A673 (cell line): ENCODE measurements at places on chromosomes 1 and 21.

GRCh38 chr21:31316488-31317169 lies 27.4 kb downstream of the TIAM1 start:
- DNase-seq, result no peak

- DNase-seq, result no peak
These were observed 3.0 kb downstream of the ZNF436 start for GRCh38 chr1:23366598-23366997.

DNA sequence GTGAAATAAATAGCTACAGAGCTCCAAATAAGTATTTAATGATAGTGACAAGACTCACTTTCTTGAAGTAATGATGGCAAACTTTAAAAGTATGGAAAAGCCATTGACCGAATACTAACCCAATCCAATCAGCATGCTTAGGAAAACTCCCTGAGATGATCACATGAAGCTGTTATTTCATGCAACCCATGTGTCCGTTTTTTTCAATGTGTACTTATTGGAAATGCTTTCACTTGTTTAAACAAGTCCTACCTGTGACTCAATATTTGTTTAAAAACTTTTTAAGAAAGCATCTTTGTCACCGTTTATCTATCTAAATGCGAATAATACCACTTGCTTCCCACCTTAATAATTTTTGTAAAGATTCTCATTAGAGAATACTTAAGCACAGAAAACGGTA lies 185.8 kb downstream of the NRIP1 start:
- no peak for DNase-seq

DNA sequence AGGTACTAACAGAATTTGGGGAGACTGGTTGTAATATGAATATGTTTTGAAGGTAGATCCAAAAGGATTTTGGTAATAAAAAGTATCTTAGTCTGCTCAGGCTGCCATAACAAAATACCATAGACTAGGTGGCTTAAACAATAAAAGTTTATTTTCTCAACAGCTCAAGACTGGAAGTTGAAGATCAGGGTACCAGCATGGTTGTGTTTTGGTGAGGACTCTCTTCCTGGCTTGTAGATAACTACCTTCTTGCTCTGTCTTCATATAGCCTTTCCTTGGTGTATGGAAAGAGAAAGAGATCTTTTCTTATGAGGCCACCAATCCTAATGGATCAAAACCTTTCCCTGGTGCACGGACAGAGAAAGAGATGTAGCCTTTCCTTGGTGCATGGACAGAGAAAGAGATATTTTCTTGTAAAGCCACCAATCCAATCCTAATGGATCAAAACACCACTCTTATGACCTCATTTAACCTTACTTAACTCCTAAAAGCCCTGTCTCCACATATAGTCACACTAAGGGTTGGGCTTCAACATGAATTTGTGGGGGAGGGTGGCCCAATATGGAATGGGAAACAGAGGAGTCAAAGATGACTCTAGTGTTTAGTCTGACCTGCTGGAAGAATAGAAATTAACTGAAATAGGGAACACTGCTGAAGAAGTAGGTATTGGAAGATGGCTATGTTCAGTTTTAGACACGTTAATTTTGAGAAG lies 5.4 kb upstream of the TSNAX start:
- no peak for DNase-seq

GRCh38 chr1:113917400-113918082 lies 11.6 kb upstream of the HIPK1 start:
- DNase-seq, result no peak

DNA sequence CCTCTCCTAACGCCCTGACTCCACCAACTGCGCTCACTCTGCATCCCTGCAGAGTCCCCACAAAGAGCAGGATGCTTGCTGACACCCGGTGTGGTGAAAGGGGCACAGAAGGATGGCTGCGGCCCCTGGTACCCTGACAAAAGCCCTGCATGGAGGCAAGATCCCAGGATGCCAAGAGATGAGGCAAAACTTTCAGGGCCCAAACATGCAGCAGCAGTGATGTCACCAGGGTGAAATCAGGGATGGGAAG lies 36.6 kb downstream of the SLC9A1 start:
- DNase-seq, result no peak

DNA sequence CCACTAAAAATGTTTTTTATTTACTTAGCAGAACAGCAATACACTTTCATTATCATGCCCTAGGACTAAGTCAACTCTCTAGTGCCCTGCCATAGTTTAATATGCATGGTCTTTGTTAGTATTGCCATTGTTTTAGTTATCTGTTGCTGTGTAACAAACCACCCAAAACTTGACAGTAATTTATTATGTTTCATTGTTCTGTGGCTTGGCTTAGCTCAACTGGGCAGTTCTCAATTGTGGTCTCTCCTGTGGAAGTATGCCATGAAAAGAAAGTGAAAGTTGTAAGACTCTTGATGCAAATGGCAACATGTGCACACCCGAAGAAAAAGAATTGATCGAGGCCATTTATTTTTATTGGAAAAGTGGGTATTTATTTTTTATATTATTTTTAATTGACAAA lies 206.3 kb upstream of the KCTD3 start:
- DNase-seq, result no peak

DNA sequence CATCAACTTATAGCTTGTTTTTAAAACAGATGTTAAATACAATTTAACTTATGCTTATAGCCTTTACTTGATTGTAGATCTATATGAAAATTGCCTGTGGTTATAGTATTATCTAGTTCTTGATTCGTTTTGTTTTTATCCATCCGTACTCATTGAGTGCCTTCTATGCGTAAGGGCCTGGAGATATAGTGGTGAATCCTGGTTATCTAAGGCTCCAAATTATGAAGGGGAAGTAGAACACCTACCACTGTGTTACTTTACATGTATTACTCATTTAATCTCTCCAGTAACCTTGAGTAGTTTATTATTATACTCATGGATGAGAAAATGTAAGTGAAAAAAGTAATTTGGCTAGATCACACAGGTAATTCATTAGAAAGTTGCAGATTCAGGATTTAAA lies 121.8 kb downstream of the OSBPL9 start:
- no peak for DNase-seq

GRCh38 chr1:32197837-32198236 lies 2.6 kb upstream of the CCDC28B start:
- no peak for DNase-seq

DNA sequence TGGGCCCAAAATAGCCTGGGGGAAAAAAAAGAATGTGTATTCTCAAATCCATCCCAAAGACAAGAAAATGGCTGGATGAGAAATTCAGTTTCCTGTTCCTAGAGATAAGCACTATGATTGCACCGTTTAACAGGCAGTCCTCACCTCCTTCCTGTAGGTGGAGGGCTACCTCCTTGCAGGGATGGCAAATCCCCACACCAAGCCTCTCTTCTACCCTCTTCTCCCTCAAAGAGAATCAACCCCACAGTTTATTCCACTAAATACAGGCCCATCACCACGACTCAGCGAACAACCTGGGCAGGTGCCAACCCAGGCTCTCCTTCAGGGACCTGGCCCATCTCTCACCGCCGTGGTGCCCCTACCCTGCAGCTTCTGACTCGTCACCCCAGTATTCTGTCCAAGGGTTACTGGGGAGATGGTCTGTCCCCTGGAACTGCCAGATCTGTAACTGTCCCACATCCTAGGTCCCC lies 3.4 kb upstream of the CHD5 start:
- DNase-seq, result no peak
